Fibroblast of skin of scalp (primary cell): ENCODE measurements at places on chromosomes 7 and 10.

DNA sequence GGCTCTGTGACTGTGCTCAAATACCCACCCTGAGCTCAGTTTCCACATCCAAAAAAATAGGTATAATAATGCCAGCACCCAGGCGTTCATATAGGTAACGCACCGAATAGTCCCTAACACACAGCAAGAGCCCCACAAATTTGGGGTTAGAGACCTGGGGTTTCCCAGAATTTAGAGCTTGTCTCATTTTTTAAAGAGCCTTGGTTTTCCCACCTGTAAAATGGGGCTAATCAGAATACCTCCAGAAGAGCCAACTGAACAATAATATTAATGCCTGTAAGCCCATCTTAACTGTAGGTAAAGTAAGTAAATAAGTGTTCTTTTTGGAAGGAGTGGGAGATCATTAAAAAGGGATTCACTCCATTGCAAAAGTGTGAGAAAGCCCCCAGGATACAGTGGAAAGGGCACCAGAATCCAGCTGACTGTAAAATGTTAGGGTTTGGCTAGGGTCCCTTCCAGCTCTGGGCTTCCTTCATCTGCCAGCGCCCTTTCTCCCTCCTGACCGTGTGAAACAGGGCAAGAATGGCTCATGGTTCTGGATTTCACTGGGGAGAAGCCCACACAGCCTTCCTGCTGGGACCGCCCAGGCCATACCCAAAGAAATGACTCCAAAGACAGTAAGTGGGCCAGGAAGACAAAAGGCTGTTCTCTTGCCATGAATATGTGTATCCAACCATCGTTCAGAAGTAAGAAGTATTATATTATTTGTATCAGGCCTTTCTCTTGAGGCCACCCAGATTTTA, 2.1 kb downstream of the MTURN start:
- DNase-seq = no peak

GRCh38 chr7:70829221-70830059, 302.5 kb upstream of the GALNT17 start:
- peak; percentile 60 for DNase-seq

DNA sequence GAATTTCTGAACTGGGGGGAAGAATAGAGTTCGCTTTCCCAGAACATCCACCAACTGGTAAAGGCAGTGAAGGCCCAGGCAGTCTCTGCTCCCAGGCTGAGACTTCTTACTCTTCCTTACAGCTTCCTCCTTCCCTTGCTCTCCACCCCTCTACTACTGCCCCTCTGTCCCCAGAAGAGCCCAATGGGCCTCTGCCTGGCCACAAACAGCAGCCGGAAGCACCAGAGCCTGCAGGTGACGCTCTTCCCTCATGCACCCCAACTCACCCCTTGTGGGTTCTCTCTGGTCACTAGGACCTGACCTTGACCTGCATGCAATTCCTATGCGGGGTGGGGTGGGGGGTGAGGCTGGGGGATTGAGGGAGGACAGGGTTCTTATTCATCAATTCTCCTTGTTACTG, 16.5 kb downstream of the FAM131B start:
- no peak for DNase-seq

GRCh38 chr7:36072620-36073019, 80.4 kb upstream of the EEPD1 start:
- no peak for DNase-seq

- DNase-seq = no peak
Measured at GRCh38 chr10:87750817-87751216, 67.2 kb downstream of the ATAD1 start.

DNA sequence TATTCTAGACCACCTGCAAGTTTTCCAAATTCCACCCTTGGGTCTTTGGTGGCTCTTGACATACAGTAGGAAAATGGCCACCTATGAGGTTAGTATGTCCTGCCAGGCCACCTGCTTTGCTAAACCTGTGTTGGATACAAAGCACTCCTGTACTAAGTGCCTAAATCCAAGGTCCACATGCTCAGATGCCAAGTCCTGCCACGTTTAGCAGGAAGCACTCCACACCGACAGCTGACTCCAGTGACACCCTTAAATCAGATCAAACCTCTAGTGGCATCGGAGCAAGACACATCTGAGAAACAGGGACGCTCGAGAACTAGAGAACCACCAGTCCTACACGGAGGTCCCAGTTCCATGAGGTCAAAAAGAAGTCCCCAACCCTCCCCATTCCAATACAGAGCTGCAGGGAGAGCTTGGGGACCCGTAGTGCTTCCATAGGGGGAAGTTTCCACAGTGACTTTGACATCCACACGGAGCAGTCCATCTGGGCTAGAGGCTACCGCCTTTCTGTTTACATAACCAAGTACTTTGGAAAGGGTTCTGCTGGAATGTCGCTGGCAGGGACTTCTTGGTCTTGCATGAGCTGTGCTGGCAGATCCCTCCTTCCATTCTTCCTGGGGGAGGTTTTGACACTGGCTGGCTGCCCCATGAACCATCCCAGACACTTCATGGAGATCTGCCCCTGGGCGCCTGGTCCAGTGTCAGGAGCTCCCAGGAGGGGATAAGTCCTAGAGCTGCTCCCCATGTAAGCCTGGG, 290.6 kb downstream of the PRPF18 start:
- peak; percentile 34 for DNase-seq

GRCh38 chr7:165661-166337, 26.6 kb upstream of the FAM20C start:
- no peak for DNase-seq

- no peak for DNase-seq
Measured at GRCh38 chr10:123636598-123637325, 29.4 kb upstream of the GPR26 start.
